Mesangial cell (primary cell): ENCODE measurements at places on chromosomes 12 and 14. TPM values are rescaled to one million over a fixed set of nuclear protein-coding genes. Genes with fewer than 3 reads are reported as not detected.

The MYO1H gene
- not detected in 2 replicates for total RNA-seq

The ARL1 gene
- 42.4 and 60.6 TPM in 2 replicates for total RNA-seq

The KIF26A gene
- total RNA-seq, result 1.1 and 1.5 TPM in 2 replicates

The TAS2R10 gene
- total RNA-seq, result 0.13 TPM in 1 of 2 replicates, not detected in the other

The PRIMA1 gene
- not detected in 2 replicates for total RNA-seq

The CLEC4C gene
- not detected in 2 replicates for total RNA-seq

The LTBR gene
- 89.3 and 169 TPM in 2 replicates for total RNA-seq

The TTLL5 gene
- 14.2 and 16.0 TPM in 2 replicates for total RNA-seq

The KRT74 gene
- total RNA-seq, result not detected in 2 replicates

The GUCY2C gene
- under 0.01 TPM in 1 of 2 replicates, not detected in the other for total RNA-seq

The GLIPR1L1 gene
- total RNA-seq, result not detected in 2 replicates

The FOXN4 gene
- total RNA-seq, result not detected in 2 replicates
